Osteocyte (in vitro differentiated cells): ENCODE measurements at places on chromosomes 6 and 20. TPM values are rescaled to one million over a fixed set of nuclear protein-coding genes. Genes with fewer than 3 reads are reported as not detected.
A peak's percentile ranks its signal among the peaks of the same experiment; 100 is the strongest.

Gene RFX6
- not detected in 2 replicates for total RNA-seq

Gene RAET1L
- total RNA-seq = not detected in 2 replicates

Gene FERMT1
- 0.27 TPM in 1 of 2 replicates, not detected in the other for total RNA-seq

Gene ULBP2
- 2.1 and 2.9 TPM in 2 replicates for total RNA-seq

Gene BMP6
- not detected in 2 replicates for total RNA-seq

Gene SMIM29
- 23.2 and 23.4 TPM in 2 replicates for total RNA-seq

GRCh38 chr20:35271904-35272303 is 6.0 kb downstream of the MMP24OS start:
- DNase-seq = no peak
- no peak overlapping the region for H3K27ac ChIP-seq
- no peak overlapping the region for H3K4me3 ChIP-seq
- H3K27me3 ChIP-seq = no peaks in the 10 kb centered on the region

GRCh38 chr20:4263036-4263435 is 247.7 kb upstream of the RNF24 start:
- no peaks in the 10 kb centered on the region for H3K4me1 ChIP-seq
- no peak overlapping the region for H3K4me3 ChIP-seq
- peaks cover 31% of the 10 kb centered on the region for H3K27me3 ChIP-seq
- no peak for DNase-seq
- no peaks in the 10 kb centered on the region for H3K36me3 ChIP-seq

DNA sequence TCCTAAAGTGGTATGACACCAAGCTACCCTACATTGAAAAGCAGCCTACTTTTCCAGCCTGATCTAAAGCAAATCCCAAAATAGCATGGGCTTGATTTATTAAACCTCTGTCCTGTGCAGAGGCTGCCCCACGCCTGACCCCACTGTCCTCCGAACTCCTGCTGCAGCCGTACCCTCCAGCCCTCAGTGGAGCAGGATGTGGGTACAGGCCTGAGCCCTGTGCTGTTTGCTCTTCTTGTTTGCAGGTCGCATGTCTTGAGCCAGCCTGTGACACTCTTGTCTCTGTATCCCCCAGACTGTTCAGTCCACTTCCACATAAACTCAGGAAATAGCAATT is 61.2 kb downstream of the RPP40 start:
- H3K27ac ChIP-seq = peak overlapping the region; percentile 74
- H3K36me3 ChIP-seq = peaks cover 16% of the 10 kb centered on the region
- peaks cover 24% of the 10 kb centered on the region for H3K4me1 ChIP-seq
- DNase-seq = no peak
- H3K27me3 ChIP-seq = no peaks in the 10 kb centered on the region

DNA sequence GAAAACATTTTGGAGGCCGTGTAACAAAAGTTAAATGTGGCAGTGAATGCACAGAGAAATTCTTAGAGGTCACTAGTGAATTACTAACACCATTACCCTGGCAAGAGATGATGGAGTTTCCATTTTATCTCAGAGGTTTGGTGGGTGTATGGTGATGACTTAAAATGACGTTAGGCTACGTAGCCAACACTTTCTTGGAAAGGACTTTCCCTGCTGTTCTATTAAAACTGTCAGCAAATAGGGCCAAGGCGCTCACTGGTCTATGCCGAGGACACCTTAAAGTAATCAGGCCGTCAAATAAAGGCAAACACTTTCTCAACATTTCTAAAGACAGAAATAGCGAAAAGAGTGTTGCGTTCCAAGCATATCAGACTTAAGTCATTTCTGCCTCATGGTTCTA is 160.8 kb downstream of the GMPR start:
- peak overlapping the region; percentile 96 for H3K27ac ChIP-seq
- no peaks in the 10 kb centered on the region for H3K36me3 ChIP-seq
- no peaks in the 10 kb centered on the region for H3K27me3 ChIP-seq
- DNase-seq = no peak

- no peaks in the 10 kb centered on the region for H3K36me3 ChIP-seq
- H3K4me3 ChIP-seq = no peak overlapping the region
- DNase-seq = no peak
- H3K4me1 ChIP-seq = no peaks in the 10 kb centered on the region
- H3K27ac ChIP-seq = no peak overlapping the region
These were observed 112.8 kb downstream of the LINC00237 start for GRCh38 chr20:20993372-20993771.

- no peak overlapping the region for H3K27ac ChIP-seq
- H3K4me3 ChIP-seq = no peak overlapping the region
These were observed 129.3 kb downstream of the PFDN4 start for GRCh38 chr20:54337144-54337543.

DNA sequence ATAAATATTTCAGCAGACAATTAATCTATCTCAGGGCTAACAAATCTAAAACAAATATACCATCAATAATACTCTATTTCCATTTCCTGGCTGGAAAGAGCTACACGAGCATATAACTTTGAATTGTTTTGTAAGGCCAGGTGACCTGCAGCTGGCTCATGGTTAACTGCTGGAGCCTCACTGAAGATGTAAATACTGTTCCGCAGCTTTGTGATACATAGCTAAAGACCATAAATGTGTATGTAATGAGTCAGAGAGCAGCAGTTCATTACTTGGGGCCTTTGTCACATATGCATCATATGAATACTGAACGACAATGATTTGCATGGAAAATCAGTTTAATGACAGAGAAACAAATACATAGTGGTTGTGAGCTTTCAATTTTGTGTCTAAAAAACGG is 109.4 kb upstream of the CCN2 start:
- no peak for DNase-seq
- peak overlapping the region; percentile 15 for H3K27ac ChIP-seq
- peaks cover 6% of the 10 kb centered on the region for H3K36me3 ChIP-seq

DNA sequence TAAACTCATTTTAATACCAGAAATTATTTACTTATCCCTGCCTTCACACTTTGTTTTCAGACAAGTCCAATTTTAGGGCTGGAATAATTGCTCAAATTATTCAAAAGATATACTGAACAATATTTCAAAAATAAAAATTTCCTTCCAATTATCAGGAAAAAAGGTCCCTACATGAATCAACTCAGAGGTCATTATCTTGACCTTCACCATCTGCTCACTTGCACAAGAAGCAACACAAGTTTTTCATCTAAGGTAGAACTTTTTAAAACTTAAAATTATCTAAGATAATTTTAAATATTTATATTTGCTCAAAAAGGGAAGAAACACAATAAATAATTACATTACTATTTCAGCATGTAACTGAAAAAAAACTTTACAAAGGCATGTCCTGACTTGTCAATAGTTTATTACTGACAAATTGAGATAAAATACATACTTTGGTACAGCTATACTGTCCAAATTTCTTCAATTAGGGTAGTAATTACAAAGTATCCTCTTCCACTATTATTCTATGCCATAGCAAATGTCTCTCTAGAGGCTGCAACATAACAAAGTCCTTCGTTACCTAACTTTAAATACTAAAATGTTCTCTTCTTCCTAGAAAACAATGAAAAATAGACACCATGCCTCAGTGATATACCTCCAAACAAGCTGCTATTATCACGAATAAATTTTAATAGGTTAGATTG is 2.4 kb downstream of the CEP85L start:
- H3K36me3 ChIP-seq = no peaks in the 10 kb centered on the region
- peaks cover 4% of the 10 kb centered on the region for H3K27me3 ChIP-seq
- peak overlapping the region; percentile 82 for H3K4me3 ChIP-seq
- peaks cover 18% of the 10 kb centered on the region for H3K4me1 ChIP-seq

GRCh38 chr20:60477958-60478357 is 519.7 kb downstream of the CDH26 start:
- H3K36me3 ChIP-seq = no peaks in the 10 kb centered on the region
- no peak overlapping the region for H3K4me3 ChIP-seq
- peaks cover 2% of the 10 kb centered on the region for H3K27me3 ChIP-seq

GRCh38 chr6:78578430-78578829 is 288.9 kb upstream of the IRAK1BP1 start:
- H3K27me3 ChIP-seq = no peaks in the 10 kb centered on the region
- H3K27ac ChIP-seq = no peak overlapping the region
- no peaks in the 10 kb centered on the region for H3K36me3 ChIP-seq
- H3K4me3 ChIP-seq = no peak overlapping the region
- H3K4me1 ChIP-seq = peaks cover 10% of the 10 kb centered on the region

GRCh38 chr20:33840160-33840559 is 29.0 kb downstream of the CHMP4B start:
- H3K36me3 ChIP-seq = peaks cover 9% of the 10 kb centered on the region
- peaks cover 19% of the 10 kb centered on the region for H3K4me1 ChIP-seq
- no peak overlapping the region for H3K4me3 ChIP-seq
- H3K27ac ChIP-seq = no peak overlapping the region
- H3K27me3 ChIP-seq = no peaks in the 10 kb centered on the region

DNA sequence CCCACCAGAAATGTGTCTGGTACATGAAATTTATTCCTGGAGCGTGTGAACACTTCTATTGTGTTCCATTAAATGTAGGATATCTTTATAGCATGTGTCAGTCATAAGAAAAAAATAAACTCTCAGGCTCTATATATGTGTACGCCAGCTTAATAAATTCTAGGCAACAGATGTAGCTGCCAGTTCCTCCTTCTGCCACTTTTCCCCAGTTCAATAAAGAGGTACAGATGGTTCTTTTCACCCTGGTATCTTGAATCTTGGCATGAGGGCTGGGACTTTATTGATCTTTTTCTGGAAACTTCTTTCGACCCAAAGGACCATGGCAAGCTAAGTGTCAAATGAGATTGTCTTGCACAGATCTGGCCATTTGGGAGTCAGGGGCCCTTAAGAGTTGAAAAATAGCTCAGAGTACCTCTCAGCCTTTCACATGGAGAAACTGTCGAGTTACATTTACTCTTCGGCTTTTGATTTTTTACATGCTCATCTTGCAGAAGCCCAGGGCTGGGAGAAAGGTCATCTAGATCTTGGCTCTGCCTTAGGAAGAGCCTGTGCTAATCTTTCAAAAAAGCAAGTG is 240.9 kb downstream of the DOK5 start:
- no peak overlapping the region for H3K4me3 ChIP-seq
- no peaks in the 10 kb centered on the region for H3K27me3 ChIP-seq
- DNase-seq = no peak
- no peaks in the 10 kb centered on the region for H3K36me3 ChIP-seq
- H3K27ac ChIP-seq = no peak overlapping the region
- H3K4me1 ChIP-seq = no peaks in the 10 kb centered on the region

DNA sequence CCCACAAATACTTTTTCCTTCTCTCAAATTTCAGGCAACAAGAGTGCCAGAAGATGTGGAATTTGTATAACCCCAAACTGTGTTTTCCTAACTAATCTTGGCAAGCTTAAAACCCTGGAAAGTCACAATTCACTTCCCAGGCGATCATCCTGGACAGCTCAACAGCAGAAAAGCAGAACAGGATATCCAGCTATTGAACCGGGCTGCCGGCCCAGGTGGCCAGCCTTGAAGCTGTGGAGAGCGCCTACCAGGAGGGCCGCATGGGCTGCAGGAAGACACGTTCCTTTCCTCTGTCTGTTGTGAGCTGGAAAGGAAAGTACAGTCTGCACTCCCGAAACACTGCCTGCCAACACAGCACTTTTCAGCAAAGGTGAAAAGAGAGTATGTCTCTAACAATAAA is 719.7 kb upstream of the MARCKS start:
- H3K36me3 ChIP-seq = peaks cover 2% of the 10 kb centered on the region
- peak overlapping the region; percentile 83 for H3K27ac ChIP-seq
- no peak overlapping the region for H3K4me3 ChIP-seq
- DNase-seq = no peak
- H3K4me1 ChIP-seq = peaks cover 18% of the 10 kb centered on the region

DNA sequence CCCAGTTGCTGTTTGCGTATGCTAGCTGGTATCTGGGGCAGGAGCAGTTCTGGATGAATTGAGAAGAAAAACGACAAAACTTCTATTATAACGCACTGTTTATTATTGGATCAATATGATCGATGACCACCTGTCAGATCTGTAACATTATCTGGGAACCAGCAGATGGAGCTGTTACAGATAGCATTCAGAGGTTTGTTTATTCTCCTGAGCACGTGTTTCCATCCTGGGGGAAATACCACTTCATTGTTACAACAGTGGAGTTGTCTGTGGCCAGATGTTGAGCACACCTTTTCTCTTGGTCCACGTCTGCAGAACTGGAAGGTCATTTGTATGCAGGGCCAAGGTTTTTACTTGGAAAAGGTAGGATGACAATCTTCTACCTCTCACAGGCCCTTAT is 16.0 kb upstream of the NKX2-2 start:
- no peak overlapping the region for H3K27ac ChIP-seq
- no peaks in the 10 kb centered on the region for H3K4me1 ChIP-seq
- H3K36me3 ChIP-seq = no peaks in the 10 kb centered on the region

- DNase-seq = no peak
- H3K36me3 ChIP-seq = peaks cover 60% of the 10 kb centered on the region
- H3K27me3 ChIP-seq = no peaks in the 10 kb centered on the region
- no peaks in the 10 kb centered on the region for H3K4me1 ChIP-seq
- no peak overlapping the region for H3K4me3 ChIP-seq
- H3K27ac ChIP-seq = no peak overlapping the region
These were observed 25.1 kb downstream of the GZF1 start for GRCh38 chr20:23387118-23387443.

GRCh38 chr6:29924731-29925130 is 17.6 kb upstream of the HLA-A start:
- no peak overlapping the region for H3K27ac ChIP-seq
- no peaks in the 10 kb centered on the region for H3K36me3 ChIP-seq
- H3K27me3 ChIP-seq = peaks cover 44% of the 10 kb centered on the region
- DNase-seq = no peak

DNA sequence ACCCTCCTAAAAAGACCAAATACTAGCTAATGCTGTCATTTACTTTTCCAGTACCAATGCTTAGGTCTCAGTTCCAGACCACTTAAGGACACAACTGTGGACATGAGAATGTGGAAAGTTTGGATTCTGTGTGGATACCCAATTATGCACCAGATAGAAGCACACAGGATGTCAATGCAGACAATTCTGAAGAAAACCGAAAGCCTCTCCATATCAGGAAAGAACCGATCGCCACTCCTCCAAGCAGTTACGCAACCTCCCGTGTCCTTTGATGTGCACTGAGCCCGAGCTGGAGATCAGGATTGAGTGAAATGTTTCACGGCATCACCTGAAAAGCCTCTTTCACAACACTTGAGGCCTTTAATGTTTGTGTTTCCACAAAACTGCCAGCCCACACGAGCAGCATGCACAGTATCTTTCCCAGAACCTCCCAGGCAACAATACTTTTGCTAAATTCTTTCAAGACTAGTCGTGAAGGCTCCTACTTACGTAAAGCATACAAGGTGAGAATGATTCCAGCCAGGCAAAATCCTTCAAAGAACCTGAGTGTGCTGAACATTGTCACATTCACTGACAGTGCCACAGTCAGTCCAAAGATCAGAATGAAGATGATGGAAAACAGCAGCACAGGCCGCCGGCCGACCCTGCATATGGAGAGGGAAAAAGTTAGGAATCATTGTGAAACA is 47.0 kb downstream of the SLC22A23 start:
- H3K4me1 ChIP-seq = peaks cover 18% of the 10 kb centered on the region
- no peaks in the 10 kb centered on the region for H3K27me3 ChIP-seq

DNA sequence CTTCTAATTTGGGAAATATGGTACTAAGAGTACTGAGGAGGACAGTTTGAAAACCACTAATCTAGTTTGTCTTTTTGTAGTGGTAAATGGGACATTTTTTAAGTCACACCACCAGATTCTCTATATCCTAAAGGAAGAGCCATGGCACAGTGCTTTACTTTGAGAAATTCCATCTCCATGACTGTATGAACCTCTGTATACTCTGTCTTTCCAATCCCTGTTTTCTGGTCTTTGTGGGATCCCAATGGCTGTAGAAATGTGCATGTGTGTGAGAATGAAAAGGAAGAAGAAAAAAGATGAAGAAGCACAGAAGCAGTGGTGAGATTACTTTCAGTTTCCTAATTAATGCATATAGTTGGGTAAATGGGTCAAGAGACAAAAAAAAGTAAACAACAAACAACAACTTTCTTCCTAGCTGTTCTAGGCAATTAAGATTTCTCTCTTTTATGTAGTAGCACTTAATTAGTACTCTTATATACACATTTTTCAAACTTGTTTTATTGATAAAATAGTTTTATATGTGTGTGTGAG is 141.2 kb upstream of the HCRTR2 start:
- DNase-seq = no peak
- no peak overlapping the region for H3K27ac ChIP-seq
- H3K4me1 ChIP-seq = peaks cover 2% of the 10 kb centered on the region
